ENCODE measurements at places on chromosomes 5 and 9. TPM values are rescaled to one million over a fixed set of nuclear protein-coding genes. Genes with fewer than 3 reads are reported as not detected.
A peak's percentile ranks its signal among the peaks of the same experiment; 100 is the strongest.

- no peak for DNase-seq
- no peak overlapping the region for H3K4me3 ChIP-seq
- H3K4me1 ChIP-seq, result no peaks in the 10 kb centered on the region
- no peaks in the 10 kb centered on the region for H3K27me3 ChIP-seq
- no peaks in the 10 kb centered on the region for H3K36me3 ChIP-seq
- no peak overlapping the region for H3K27ac ChIP-seq
Observed at GRCh38 chr9:101893661-101894646, 155.5 kb upstream of the GRIN3A start.

GRCh38 chr9:79465156-79465555 lies 106.6 kb upstream of the TLE4 start:
- H3K27ac ChIP-seq, result no peak overlapping the region
- H3K4me3 ChIP-seq, result no peak overlapping the region
- H3K4me1 ChIP-seq, result peaks cover 7% of the 10 kb centered on the region
- H3K27me3 ChIP-seq, result peaks cover 2% of the 10 kb centered on the region
- no peaks in the 10 kb centered on the region for H3K36me3 ChIP-seq

DNA sequence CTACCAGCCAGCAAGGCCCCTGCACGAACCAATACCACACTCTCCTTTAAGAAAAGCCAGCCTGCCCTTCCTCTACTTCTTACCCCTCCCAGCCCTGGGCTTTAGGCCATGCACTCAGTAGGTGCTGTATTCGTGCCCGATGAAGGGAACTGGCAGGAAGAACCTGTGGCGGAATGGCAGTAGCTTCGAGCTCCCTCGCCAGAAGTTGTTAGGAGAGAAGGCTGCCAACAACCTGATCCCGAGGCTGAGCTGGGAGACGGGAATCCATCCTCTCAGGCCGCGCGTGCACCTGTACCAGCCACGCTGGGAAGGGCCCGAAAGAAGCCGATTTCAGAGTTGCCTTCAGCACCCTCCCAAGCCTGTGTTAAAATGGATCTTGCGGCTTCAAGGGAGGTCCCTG lies 45.3 kb upstream of the AKNA start:
- H3K27me3 ChIP-seq, result no peaks in the 10 kb centered on the region
- H3K4me3 ChIP-seq, result no peak overlapping the region
- H3K4me1 ChIP-seq, result peaks cover 2% of the 10 kb centered on the region
- no peaks in the 10 kb centered on the region for H3K36me3 ChIP-seq
- no peak overlapping the region for H3K27ac ChIP-seq

The TMEM215 gene
- total RNA-seq, result not detected

The C1QTNF2 gene
- not detected for total RNA-seq

DNA sequence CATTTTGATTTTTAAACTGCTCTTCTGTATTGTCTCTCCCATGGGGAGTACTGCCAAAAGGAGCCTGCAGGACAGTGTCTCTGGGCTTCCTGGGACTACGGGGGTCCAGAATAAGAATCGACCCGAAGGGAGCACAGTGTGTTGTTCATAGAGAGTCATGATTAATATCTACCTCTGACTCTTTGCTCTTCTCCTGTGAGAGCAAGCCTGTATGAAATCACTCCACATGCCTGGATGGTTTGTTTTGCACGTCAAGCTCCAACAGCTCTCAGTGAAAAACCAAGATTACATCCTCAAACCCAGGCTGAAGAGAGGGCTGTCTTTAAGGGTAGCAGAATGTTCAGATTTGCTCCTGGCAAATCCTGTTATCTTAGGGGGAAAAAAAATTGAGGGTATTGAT lies 1860.0 kb upstream of the WWC1 start:
- DNase-seq, result no peak
- H3K4me3 ChIP-seq, result no peak overlapping the region
- H3K36me3 ChIP-seq, result no peaks in the 10 kb centered on the region
- no peak overlapping the region for H3K27ac ChIP-seq
- H3K4me1 ChIP-seq, result no peaks in the 10 kb centered on the region
- H3K27me3 ChIP-seq, result no peaks in the 10 kb centered on the region

GRCh38 chr5:82417776-82418607 lies 139.8 kb upstream of the RPS23 start:
- no peak for DNase-seq
- no peak overlapping the region for H3K27ac ChIP-seq
- no peak overlapping the region for H3K4me3 ChIP-seq
- H3K4me1 ChIP-seq, result no peaks in the 10 kb centered on the region
- H3K27me3 ChIP-seq, result no peaks in the 10 kb centered on the region

- peaks cover 68% of the 10 kb centered on the region for H3K4me1 ChIP-seq
- no peaks in the 10 kb centered on the region for H3K36me3 ChIP-seq
- DNase-seq, result no peak
Observed at GRCh38 chr5:56317923-56318561, 84.9 kb upstream of the ANKRD55 start.

The LIX1 gene
- total RNA-seq, result not detected

GRCh38 chr5:154486427-154486866 lies 8.4 kb upstream of the HAND1 start:
- H3K4me3 ChIP-seq, result no peak overlapping the region
- H3K27ac ChIP-seq, result no peak overlapping the region
- no peak for DNase-seq
- H3K4me1 ChIP-seq, result peaks cover 28% of the 10 kb centered on the region
- peaks cover 78% of the 10 kb centered on the region for H3K27me3 ChIP-seq

DNA sequence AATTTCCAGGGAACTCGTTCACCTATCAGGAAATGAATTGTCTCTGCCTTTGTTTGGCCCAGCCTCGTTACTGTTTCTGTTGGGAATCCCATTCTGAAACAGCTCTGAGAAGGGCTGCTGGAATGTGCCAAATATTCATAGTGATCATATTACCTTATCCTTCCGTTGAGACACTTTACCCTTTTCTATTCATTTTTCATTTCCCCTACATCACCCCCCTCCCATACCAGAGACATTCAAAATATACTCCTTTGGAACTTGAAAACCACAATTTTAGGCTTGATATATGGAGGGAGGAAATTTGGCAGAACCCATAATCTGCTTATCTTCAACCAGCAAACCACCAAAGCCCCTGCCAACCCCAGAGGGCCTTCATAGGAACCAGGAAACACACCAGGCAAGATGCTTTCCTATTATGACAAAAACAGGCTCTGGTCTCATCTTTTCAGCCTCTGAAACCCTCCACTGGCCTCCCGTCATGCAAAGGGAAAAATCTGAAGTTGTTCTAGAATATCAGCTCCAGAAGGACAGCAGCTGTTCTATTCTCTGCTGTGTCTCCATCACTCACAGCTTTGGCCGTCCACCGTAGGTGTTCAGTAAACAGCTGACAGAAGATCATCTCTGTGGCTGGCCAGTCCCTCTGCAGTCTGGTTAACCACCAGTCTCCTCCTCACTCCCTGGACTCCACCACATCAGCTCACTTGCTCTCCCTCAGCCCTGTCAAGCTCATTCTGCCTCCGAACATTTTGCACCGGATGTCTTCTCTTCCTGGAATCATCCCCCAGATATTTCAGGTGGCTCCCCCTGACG lies 217.2 kb upstream of the WWC1 start:
- H3K36me3 ChIP-seq, result no peaks in the 10 kb centered on the region
- no peak overlapping the region for H3K4me3 ChIP-seq
- H3K27me3 ChIP-seq, result no peaks in the 10 kb centered on the region
- peaks cover 4% of the 10 kb centered on the region for H3K4me1 ChIP-seq
- DNase-seq, result no peak

The PLPPR1 gene
- not detected for total RNA-seq

DNA sequence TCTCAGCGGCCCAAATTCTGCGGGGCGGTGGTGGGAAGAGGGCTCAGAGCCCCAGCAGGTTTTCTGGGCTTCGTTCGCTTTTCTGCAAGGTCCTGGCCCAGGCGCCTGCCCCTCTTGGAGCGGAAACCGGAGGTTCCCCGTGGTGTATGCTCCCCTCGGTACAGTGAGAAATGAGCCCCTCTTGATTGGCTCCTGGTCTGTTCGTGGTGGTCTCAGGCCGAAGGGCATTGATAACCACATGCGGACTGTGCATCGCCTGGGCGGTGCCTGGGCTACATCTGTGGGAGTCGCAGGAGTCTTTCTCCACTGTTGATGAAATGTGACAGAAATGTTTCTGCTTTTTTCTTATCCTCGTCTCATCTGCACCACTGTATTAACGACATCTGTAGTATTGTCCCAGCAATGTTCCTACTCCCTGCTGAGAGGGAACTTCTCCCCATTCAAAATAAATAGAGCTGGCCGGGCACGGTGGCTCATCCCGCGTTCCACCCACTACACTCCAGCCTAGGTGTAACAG lies 682 bp downstream of the MAN1B1 start:
- H3K36me3 ChIP-seq, result peaks cover 10% of the 10 kb centered on the region
- peak overlapping the region; percentile 82 for H3K4me3 ChIP-seq
- DNase-seq, result no peak
- H3K4me1 ChIP-seq, result peaks cover 46% of the 10 kb centered on the region
- H3K27me3 ChIP-seq, result no peaks in the 10 kb centered on the region

The CDK7 gene
- total RNA-seq, result 47.0 TPM

The IL9 gene
- 48.1 TPM for total RNA-seq

DNA sequence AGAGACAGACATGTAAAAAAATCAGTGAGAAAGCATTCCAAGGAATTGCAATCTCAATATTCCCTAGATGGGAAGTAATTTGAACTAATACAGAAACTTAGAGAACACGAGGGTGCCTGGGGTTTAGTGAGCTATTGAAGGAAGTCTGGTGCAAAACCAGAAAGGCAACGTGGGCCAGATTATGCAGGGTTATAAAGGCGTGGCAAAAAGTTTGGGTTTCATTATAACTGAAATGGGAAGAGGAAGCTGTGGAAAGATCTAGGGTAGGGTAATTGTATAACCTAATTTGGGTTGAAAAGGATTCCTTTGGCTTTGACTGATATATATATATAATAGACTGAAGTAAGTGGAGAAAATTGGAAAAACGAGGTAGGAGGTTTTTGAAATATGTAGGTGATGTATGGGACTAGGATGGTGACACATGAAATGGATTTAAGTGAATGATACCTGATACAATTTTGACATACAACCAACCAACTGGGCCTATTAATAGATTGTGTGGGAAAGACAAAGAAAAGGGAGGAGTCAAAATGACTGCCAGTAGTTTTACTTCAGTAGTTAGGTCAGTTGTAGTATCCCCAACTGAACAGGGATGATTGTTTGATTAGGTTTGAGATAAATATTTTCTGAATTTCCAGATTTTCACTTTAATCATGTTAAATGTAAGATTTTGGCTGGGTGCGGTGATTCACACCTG lies 65.3 kb downstream of the FAM174A start:
- H3K27ac ChIP-seq, result no peak overlapping the region
- no peaks in the 10 kb centered on the region for H3K27me3 ChIP-seq
- DNase-seq, result no peak
- H3K36me3 ChIP-seq, result no peaks in the 10 kb centered on the region

The ACTBL2 gene
- total RNA-seq, result not detected

The CKMT2 gene
- total RNA-seq, result not detected

The GPR150 gene
- total RNA-seq, result 0.46 TPM

- no peak overlapping the region for H3K27ac ChIP-seq
- no peaks in the 10 kb centered on the region for H3K27me3 ChIP-seq
- no peak overlapping the region for H3K4me3 ChIP-seq
- H3K36me3 ChIP-seq, result no peaks in the 10 kb centered on the region
- no peak for DNase-seq
- no peaks in the 10 kb centered on the region for H3K4me1 ChIP-seq
Observed at GRCh38 chr5:26326153-26326759, 712.1 kb downstream of the CDH9 start.

- H3K36me3 ChIP-seq, result no peaks in the 10 kb centered on the region
- no peak overlapping the region for H3K27ac ChIP-seq
- peaks cover 28% of the 10 kb centered on the region for H3K27me3 ChIP-seq
- H3K4me3 ChIP-seq, result no peak overlapping the region
- DNase-seq, result no peak
Observed at GRCh38 chr9:138025417-138025816, 147.8 kb downstream of the CACNA1B start.

The ANKRD33B gene
- total RNA-seq, result 4.9 TPM

GRCh38 chr5:149210225-149210624 lies 61.4 kb upstream of the AFAP1L1 start:
- no peaks in the 10 kb centered on the region for H3K27me3 ChIP-seq
- H3K36me3 ChIP-seq, result no peaks in the 10 kb centered on the region
- peaks cover 11% of the 10 kb centered on the region for H3K4me1 ChIP-seq
- no peak overlapping the region for H3K4me3 ChIP-seq

- H3K4me3 ChIP-seq, result no peak overlapping the region
- no peaks in the 10 kb centered on the region for H3K4me1 ChIP-seq
- H3K27ac ChIP-seq, result no peak overlapping the region
- H3K36me3 ChIP-seq, result no peaks in the 10 kb centered on the region
- DNase-seq, result no peak
Observed at GRCh38 chr9:135241381-135242048, 154.0 kb downstream of the OLFM1 start.

The PCBD2 gene
- total RNA-seq, result 10.0 TPM

- DNase-seq, result no peak
- H3K4me1 ChIP-seq, result no peaks in the 10 kb centered on the region
- peaks cover 10% of the 10 kb centered on the region for H3K36me3 ChIP-seq
- H3K4me3 ChIP-seq, result no peak overlapping the region
Observed at GRCh38 chr5:78785454-78785853, 136.9 kb upstream of the LHFPL2 start.

GRCh38 chr5:53464722-53465121 lies 15.7 kb upstream of the FST start:
- H3K36me3 ChIP-seq, result no peaks in the 10 kb centered on the region
- DNase-seq, result no peak
- H3K4me1 ChIP-seq, result no peaks in the 10 kb centered on the region
- H3K4me3 ChIP-seq, result no peak overlapping the region

The BARHL1 gene
- total RNA-seq, result not detected

DNA sequence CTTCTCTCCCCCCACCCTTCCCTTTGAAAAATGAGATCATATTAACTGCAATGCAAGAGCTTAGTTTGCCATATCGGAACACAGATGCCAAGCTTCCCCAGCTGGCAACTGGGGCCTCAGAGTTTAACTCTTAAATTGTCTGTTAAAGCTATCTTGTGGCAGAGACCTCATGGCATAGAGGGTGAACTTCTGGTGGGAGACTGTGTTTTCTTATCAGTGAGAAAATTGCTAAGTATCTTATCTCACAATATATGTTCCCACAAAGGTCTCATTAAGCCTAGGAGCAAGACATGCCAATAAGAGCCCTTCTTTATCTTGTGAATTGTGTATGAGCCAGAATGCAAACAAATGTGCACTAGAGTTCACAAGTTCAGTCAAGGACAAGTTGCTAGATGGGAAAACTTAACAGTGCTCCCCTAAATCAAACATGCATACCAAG lies 12.3 kb downstream of the NFIB start:
- no peak overlapping the region for H3K27ac ChIP-seq
- peaks cover 35% of the 10 kb centered on the region for H3K27me3 ChIP-seq
- H3K4me3 ChIP-seq, result no peak overlapping the region
- H3K36me3 ChIP-seq, result no peaks in the 10 kb centered on the region
- no peaks in the 10 kb centered on the region for H3K4me1 ChIP-seq
- DNase-seq, result no peak

- peaks cover 4% of the 10 kb centered on the region for H3K27me3 ChIP-seq
- H3K4me3 ChIP-seq, result no peak overlapping the region
- H3K27ac ChIP-seq, result peak overlapping the region; percentile 61
Observed at GRCh38 chr9:21576331-21577189, 94.4 kb upstream of the IFNE start.

DNA sequence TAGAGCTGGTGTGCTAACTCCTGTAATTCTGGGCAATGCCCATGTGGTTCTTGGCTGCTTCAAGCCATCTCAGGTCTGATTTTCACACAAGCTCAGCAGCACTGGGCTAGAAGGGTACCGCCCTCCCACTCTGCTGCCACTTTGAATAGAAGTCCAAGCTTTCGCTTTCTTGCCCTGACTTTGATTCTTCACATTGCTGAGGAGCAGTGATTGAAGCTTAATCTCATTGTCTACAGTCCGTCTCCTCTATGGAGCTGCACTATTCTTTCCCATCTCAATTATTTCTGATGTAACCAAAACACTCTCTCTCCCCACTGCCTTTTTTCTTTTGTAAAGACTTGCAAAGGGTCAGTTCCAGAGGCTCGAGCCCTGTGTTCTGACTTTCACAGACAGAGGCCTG lies 12.9 kb upstream of the RNF183 start:
- no peaks in the 10 kb centered on the region for H3K27me3 ChIP-seq
- H3K4me1 ChIP-seq, result no peaks in the 10 kb centered on the region
- H3K4me3 ChIP-seq, result no peak overlapping the region
- DNase-seq, result no peak

Data from activated CD4-positive, alpha-beta T cell treated with anti-CD3 and anti-CD28 coated beads for 36 hours (primary cell).